ENCODE measurements at places on chromosomes 1 and 21.

DNA sequence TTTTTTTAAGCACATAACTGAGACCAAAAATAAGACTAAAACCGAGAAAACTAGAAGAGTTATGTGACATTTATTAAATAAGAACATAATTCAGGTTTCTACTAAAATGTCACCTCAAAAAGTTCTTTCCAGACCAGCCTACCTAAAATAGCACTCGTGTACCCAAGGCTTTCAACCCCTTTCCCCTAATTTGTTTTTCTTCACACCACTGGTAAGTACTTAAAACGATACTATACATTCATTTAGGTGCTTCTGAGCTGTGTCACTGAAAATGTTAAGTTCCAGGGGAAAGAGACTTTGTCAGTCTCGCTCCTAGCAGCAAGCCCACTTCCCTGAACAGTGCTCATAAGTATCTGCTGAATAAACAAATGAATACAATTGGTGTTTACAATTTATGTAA lies 6.8 kb downstream of the RRAGC start:
- DNase-seq, result no peak

DNA sequence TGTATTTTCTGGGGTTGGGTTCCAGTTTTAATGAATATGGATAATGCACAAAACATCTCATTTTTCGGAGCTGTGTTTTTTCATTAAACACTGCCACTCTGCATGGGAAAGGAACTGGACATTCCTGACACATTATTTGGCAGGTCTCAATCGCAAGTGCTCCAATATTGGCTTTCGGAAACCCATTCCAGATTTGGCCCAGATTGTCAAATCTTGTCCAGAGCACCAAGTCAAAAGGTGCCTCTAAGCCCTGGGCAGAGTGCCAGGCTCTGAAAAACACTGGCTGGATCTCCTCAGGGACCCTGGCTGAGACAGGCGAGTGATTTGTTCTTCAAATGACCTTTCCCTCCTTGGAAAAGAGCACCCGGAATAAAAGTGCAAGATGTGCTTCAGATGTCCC lies 68.4 kb upstream of the MRPS6 start:
- no peak for DNase-seq

- no peak for DNase-seq
Measured at GRCh38 chr1:162144853-162145252, 75.4 kb downstream of the NOS1AP start.

GRCh38 chr21:33286076-33286475 lies 19.9 kb downstream of the IL10RB start:
- no peak for DNase-seq

DNA sequence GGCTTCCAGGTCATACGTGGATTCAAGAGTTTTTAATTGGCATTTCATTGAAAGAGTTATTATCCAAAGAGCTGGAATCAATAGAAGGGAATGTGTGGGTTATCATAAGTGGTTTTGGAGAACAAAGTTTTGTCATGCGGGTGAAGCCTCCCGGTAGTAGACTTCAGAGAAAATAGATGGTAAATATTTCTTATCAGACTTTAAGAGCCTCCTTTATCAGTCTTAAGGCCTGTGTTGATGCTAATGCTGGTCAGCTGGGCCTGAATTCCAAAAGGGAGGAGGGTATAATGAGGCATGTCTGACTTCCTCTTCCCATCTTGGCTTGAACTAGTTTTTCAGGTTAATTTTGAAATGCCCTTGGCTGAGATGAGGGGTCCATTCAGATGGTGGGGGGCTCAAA lies 89.7 kb downstream of the ITSN1 start:
- DNase-seq, result no peak

DNA sequence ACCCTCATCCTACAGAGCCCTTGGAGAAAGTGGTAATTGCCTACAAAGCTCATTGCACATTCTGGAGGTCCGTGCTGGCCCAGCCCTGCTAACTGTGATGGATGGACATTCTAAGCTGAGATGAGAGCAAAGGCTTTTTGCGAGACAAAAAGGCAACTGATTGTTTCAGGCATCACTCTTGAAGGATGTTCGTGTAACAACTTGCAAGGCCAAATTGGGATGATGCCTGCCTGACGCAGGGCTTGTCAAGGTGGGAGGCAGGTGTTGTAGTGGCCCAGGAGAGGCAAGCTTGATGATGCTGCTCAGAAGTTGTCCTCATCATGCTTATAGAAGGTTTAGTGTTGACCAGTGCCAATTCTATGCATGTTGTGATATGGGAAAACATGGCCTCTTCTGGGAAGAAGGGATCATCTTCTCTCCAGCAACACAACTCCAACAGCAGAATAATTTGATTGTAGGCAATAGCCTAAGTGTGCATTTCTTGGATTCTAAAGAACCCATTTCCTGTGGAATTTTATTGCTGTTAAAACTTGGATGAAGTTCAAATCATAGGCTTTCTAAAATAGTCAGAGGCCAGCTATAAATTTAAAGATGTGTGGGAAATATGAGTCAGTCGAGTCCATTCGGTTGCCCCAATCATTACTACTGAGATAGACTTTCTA lies 102.5 kb upstream of the COA6 start:
- DNase-seq, result no peak

- DNase-seq, result no peak
Measured at GRCh38 chr1:58231204-58231603, 315.3 kb downstream of the OMA1 start.

- DNase-seq, result no peak
Measured at GRCh38 chr1:29346576-29346975, 110.3 kb downstream of the PTPRU start.

DNA sequence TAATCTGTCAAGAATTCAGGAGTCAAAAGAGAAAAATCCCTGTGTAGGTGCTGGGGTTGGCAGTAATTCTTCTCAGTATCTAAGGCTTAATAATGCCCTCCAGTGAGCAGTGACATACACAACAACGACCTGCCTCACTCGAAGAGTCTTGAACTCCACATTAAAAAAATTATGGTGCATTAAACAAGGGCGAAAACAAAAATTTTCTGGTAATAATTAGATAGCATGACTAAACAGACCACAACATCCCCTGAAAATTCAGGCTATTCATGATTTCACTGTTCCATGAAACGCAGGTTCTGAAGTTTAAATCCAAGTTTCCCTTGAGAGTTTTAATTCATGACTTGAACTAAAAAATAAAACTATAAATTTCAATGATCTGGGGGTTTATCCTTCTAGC lies 5.1 kb downstream of the SRSF4 start:
- DNase-seq, result peak; percentile 73

- DNase-seq, result no peak
Measured at GRCh38 chr1:115809847-115810246, 31.1 kb downstream of the NHLH2 start.

DNA sequence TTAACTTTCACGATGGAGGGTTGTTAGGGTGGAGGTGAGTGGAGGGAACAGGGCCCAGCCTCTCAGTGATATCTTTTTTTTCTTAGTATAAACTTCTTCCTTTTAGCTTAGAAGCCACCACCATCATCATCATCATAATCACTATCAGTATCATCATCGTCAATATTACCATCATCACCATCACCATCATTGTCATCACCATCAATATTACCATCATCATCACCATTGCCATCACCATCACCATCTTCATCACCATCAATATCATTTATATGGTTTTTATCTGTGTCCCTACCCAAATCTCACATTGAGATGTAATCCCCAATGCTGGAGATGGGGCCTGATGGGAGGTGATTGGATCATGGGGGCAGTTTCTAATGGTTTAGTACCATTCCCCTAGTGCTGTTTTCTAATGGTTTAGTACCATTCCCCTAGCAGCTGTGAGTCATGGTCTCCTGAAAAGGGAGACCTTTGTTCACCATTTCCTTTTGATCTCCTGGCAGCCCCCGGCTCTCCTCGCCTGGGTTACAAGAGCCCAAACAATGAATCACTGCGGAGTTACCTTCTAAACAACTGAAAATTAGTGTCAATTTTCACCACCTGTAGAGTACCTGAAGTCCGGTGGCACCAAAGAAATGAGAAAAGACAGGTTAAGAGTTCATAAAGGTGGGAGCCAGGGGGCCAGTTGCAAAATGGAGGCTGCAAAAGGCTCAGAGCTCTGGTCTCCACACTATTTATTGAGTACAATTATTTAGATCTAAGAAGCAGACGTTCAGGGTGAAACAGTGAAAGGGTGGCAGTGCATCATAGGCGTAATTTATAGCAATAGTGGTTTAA lies 3.1 kb upstream of the PLA2G2E start:
- no peak for DNase-seq

DNA sequence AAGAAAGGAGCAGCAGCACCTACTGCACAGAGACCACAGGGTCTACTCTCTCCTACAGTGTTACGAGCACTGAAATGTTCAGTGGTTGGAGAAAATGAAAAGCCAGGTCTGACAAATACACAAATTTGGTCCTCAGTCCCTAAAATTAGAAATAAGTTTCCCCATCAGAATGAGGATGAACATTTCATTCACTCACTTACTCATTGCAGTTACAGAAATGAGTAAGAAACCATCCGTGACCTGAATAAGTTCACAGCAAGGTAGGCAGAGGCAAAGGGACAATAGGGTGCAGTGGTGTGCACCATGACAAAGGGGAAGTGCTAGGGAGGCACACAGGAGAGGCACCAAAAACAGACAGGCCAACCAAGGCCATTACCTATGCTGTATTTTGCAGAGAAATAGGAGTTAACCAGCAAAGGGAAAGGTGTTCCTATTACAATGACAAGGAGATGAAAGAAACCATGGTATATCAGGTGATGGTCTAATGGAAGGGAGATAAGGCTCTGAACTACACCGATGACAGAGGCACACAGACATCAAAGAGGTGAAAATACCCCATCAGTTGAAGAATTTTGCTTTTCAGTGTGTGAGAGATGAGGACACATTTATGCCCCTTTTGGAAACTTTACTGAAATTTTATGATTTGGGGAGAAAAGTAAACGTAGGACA lies 29.4 kb downstream of the VAV3 start:
- DNase-seq, result no peak

GRCh38 chr1:87648323-87649119 lies 319.8 kb downstream of the LMO4 start:
- no peak for DNase-seq

GRCh38 chr1:214331827-214332423 lies 51.0 kb downstream of the SMYD2 start:
- no peak for DNase-seq

- DNase-seq, result no peak
Measured at GRCh38 chr1:64234714-64235113, 31.3 kb downstream of the UBE2U start.

- DNase-seq, result no peak
Measured at GRCh38 chr1:113210248-113210647, 137.2 kb downstream of the LRIG2 start.

DNA sequence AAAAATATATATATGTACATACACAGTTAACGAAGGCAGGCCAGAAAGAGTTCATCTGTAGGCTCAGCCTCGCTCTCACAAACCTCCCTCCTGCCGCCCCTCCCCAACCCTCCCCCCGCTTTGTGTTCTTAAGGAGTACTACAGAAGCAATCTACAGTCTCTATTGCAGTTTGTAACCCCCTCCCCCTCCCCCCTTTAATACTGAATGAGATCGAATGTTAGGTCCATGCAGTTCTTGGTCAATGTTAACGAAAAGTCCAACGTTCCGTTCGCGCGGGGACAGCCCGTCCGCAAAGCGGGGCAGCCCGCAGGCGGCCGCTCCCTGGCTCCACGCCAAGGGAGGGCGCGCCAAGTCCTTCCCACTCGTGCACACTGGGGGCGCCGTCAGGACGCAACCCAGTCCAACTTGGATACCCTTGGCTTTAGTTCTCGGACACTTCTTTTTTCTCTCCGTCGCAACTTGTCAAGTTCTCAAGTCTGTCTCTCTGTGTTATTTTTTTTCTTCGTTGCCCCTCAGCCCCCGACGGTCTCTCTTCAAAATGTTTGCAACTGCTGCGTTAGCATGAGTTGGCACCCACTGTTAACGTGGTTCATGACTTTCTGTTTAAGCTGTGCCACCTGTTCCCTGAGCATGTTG lies 2.2 kb downstream of the JUN start:
- DNase-seq, result no peak

DNA sequence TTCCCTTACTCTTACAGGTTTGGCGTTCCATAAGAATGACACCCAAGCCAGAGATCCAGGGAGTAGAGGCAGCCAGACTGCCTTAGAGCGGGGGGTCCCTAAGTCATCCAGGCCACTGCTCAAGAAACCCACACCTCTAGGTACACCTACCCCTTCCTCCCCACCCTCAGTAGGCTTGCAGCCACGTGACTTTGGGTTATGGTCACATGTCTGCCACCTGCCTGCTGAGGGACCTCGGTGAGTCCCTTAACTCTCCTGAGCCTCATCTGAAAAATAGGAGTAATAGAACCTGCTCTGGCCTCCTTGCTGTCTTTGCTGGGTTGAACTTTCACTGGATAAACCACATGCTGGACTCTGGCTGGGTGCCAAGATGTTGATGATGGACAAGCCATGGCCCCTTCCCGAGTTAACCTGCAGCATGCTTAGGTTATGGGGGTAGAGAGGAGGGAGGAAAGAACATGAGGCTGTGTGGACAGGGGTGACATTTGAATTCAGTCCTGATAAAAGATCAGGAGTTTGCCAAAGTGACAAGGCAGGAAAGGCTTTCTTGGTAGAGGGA lies 4.5 kb downstream of the RPS6KA1 start:
- DNase-seq, result no peak

DNA sequence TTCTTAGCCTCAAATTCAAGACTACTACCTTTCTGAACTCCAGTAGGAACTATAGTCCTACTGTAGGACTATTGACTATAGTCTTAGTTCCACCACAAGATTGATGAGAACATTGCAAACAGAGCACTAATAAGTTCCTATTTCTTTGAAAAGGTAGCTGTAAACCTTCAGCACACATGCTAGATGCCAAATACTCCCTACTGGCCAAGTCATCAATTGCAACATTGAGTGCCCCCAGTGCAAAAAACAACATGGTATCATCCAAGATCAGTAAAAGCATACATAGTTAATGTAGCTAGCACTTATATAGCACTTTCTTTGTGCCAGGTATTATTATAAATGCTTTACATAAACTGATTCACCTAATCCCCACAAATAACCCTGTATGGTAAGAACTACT lies 99.8 kb downstream of the MRPL39 start:
- DNase-seq, result no peak

- DNase-seq, result no peak
Measured at GRCh38 chr1:10361515-10361914, 37.3 kb upstream of the PGD start.

- no peak for DNase-seq
Measured at GRCh38 chr1:225578251-225578977, 74.5 kb downstream of the ENAH start.

- peak; percentile 24 for DNase-seq
Measured at GRCh38 chr1:228837817-228838716, 102.8 kb downstream of the RHOU start.

- DNase-seq, result no peak
Measured at GRCh38 chr1:12416101-12416500, 186.3 kb downstream of the VPS13D start.

- DNase-seq, result no peak
Measured at GRCh38 chr1:203840208-203840808, 21.1 kb upstream of the SNRPE start.

- DNase-seq, result no peak
Measured at GRCh38 chr1:204977318-204977717, 65.7 kb upstream of the CNTN2 start.

GRCh38 chr1:169368406-169368769 lies 393 bp downstream of the BLZF1 start:
- no peak for DNase-seq

Data from fibroblast of skin of left quadriceps (primary cell).